ENCODE measurements at places on chromosomes 3 and 15.
A peak's percentile ranks its signal among the peaks of the same experiment; 100 is the strongest.

- DNase-seq = no peak
These were observed 602.6 kb downstream of the PYDC2 start for GRCh38 chr3:192063570-192063969.

GRCh38 chr15:71748293-71748718 is 62.0 kb upstream of the NR2E3 start:
- DNase-seq = no peak

DNA sequence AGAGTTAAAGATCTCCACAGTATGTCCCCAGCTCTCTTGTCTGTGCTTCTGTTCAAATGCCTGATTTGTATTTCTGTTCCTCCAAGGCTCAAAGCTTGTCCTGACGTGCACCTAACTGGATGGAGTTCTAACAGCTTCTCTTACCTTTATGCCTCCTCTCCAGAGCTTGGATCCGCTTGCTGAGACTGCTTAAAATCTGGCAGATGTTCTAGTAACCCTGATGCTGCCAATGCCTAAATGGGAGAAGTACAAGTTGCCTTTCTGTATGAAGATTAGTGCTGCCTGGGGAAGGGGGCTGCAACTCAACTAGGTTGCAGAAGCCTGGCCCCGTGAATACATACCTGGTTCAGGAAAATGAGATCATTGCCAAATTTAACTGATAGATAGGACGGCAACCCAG is 354.5 kb upstream of the KCNMB2 start:
- DNase-seq = no peak

DNA sequence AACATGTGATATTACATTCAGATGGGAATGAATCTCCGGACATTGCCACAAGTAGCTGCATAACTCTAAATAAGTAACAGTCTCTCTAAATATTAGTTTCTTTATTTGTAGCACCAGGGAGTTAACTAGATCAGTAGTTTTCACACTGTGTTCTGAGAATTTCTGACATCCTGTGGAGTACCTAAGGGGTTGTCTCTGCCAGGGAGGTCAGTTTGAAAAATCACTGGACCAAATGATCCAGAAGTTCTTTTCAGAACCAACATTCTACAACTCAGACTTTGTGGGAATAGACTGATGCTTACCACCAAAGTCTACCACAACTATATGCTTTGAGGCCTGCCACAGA is 9.0 kb upstream of the ILDR1 start:
- no peak for DNase-seq

GRCh38 chr3:115648559-115648958 is 25.2 kb downstream of the GAP43 start:
- no peak for DNase-seq

- DNase-seq = no peak
These were observed 567.0 kb upstream of the MCTP2 start for GRCh38 chr15:93664213-93664956.

- DNase-seq = no peak
These were observed 55.4 kb downstream of the SETD2 start for GRCh38 chr3:47108546-47108945.

DNA sequence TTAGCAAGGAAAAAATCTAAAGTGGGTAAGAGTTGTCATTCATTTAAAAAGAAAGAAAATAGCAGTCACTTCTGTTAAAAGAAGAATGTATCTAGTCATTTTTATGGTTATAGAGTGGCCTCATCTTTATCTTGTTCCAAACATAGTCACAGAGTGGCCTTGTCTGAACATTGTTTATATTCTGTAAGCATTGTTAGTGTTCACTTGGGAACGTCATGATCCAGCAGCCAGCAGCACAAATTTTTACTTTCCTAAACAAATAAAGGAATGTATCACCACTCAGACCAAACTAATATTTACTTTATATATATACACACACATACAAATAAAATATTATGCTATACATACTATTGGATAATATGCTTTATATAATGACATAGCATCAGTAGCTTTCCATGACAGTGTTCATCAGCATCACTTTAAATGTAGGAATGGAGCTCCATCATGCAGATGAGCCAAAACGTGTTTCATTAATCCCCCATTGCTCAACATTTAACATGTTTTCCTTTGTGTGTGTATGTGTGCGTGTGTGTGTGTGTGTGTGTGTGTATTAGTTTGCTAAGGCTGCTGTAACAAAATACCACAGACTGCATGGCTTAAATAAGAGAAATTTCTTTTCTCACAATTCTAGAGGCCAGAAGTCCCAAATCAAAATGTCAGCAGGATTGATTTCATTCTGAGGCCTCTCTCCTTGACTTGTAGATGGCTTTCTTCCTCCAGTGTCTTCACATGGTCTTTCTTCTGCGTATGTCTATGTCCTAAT is 39.6 kb upstream of the GYG1 start:
- no peak for DNase-seq

DNA sequence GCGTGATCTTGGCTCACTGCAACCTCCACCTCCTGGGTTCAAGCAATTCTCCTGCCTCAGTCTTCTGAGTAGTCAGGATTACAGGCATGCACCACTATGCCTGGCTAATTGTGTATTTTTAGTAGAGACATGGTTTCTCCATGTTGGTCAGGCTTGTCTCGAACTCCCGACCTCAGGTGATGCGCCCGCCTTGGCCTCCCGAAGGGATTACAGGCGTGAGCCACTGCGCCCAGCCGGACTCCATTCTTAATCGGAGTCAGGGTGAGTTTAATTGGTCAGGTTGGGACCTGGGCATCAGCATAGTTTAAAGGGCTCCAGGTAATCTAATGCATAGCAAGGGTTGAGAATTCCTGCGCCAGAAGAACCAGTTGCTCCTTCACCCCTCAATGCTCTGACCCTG is 29.2 kb downstream of the MAGEF1 start:
- no peak for DNase-seq

- peak; percentile 40 for DNase-seq
These were observed 58.5 kb downstream of the CMSS1 start for GRCh38 chr3:99875929-99876841.

- no peak for DNase-seq
These were observed 485.2 kb upstream of the PROK2 start for GRCh38 chr3:72270072-72270681.

DNA sequence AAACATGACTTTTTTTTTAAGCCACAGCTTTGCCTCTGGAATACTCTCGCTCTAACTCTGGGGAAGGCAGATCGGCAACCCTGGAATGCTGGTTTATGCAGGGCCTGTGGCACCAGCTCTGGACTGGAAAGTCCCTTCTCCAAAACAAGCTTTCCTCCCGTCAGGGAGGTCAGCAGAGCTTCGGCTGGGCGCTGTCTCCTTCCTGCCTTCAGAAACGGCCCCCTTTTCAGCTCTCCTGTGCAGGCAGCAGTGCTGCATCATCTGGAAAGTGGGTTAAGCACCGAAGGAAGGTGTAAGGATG is 42.7 kb upstream of the SKOR1 start:
- no peak for DNase-seq

DNA sequence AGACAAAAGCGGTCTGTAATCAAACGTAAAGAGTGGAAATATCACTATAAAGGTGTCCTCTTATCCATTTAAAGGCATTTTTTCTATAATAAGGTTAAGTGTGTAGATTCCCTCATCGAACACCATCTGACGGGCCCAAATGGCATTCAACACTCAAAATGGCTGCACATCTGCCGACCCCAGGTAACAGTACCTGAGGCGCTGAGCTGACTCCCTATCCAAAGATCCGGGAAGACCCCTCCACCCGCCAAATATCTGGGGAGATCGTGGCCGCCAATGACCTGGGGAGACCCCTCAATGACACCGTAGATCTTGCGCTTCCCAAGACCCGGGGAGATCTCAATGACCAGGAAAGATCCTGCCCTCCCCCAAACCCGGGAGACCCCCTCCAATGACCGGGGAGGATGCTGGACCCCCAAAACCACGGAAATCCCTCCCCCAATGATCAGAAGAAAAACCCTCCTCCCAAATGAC is 476 bp downstream of the IP6K2 start:
- DNase-seq = no peak

GRCh38 chr3:10262027-10262426 is 13.8 kb downstream of the TATDN2 start:
- DNase-seq = no peak

DNA sequence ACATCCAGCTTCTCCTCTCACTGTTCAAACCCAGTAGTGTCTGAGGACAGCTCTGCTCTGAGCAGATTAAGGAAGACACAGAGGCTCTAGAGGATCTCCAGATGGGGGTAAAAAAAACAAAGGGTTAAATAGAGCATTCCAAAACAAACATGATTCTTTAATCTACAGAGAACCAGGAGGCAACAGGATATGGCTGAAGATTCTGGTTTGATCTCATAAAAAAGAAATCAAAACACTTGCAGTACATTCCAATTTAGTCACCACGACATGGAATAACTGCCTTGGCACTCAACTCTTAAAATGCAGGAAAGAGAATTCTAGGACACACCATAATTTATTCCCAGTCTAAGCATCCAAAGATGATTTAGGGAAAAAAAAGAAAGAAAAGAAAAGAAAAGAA is 32.0 kb downstream of the TM4SF4 start:
- no peak for DNase-seq

GRCh38 chr15:85730001-85730820 is 64.5 kb downstream of the KLHL25 start:
- DNase-seq = no peak

- no peak for DNase-seq
These were observed 812 bp upstream of the IL20RB start for GRCh38 chr3:136956971-136957370.

DNA sequence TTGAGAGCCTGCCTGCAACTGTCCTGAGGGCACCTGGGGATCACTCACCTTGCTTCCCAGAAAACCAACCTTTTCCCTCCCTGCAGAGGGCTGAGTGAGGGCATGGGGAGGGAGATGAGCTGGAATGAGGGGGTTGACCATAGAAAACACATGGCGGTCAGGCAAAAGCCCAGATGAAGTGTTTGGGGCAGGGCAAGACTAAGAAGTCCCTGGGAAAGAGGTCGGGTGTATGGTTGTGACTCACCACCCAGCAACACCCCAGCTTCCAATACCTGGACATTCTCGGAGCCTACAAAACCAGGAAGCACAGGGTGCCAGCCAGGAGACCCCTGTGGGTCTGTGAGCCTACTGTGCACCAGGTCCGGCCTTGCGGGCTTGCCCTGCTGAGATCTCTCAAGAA is 95.3 kb upstream of the ATP2B2 start:
- DNase-seq = no peak

GRCh38 chr15:51917493-51917892 is 54.1 kb downstream of the LEO1 start:
- DNase-seq = no peak

- no peak for DNase-seq
These were observed 6.5 kb downstream of the GP5 start for GRCh38 chr3:194392576-194392975.

DNA sequence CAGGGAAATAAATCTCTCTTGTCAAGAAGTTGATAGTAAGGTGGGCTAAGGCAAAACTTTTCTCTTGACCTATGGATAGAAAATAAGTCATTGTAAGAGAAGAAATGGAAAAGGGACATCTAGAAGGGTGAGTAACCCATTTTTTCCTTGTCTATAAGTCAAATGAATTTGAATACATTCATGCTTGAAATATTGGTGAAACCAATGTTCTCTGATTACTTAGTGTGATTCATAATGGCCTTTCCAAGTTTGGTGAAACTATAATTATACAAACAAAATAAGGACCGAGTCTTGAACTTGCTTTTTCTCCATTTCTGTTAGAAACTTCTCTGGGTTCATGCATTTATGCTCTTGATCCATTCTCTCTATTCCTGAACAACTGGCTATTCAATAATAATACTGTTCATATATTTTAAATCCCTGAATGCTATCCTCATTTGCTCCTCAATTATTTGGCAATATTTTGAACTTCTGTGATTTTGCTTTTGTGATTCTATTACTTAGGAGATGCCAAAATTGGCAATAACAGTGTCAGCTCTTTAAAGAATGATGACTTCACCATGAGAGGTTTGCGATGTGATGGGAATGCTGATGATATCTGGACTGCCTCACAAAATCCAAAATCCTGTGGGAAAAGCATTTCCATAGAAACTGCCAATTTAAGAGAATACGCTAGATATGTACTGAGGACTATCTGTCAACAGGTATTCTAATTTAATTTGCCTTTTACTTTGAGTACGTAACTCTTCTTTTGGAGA is 12.3 kb downstream of the P2RY12 start:
- no peak for DNase-seq

GRCh38 chr3:117801912-117802239 is 1092.3 kb downstream of the TUSC7 start:
- DNase-seq = no peak

DNA sequence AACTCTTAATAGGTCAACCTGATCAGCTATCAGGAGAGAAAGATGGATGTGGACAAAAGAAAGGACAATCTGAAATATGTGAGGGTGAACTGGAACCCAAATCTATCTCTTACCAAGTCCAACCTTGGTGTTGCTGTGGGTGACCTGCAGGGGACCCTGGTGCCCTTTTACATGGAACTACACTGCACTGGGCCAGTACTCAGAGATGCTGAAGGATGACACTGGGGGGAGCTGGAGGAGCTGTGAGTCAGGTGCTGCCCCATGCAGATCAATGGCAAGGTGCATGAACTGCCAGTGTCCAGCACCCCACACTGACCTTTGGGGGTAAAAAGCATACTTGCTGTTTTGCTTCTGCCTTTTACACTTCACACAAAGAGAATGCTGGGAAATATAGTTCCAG is 55.6 kb upstream of the TBC1D5 start:
- no peak for DNase-seq

DNA sequence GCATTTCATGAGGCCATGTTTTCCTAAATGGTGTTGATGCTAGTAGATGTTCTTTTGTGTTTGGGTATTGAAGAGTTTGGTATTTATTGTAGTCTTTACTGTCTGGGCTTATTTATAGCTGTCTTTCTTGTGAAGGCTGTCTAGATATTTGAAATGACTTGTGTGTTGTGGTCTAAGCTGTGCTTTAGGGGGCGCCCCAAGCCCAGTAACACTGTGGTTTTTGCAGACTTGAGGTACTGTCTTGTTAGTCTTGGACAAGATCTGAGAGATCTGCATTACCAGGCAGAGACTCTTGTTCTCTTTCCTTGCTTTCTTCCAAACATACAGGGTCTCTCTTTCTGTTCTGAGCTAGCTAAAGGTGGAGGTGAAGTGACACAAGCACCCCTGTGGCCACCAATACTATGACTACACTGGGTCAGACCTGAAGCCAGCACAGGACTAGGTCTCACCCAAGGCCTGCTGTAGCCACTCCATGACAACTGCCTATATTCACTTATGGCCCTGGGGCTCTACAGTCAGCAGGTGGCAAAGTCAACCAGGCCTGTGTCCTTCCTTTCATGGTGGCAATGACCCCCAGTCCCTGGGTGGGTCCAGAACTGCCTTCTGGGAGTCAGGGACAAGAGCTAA is 152.1 kb upstream of the TBC1D5 start:
- DNase-seq = no peak

GRCh38 chr3:4313606-4314293 is 10.6 kb downstream of the SETMAR start:
- no peak for DNase-seq

DNA sequence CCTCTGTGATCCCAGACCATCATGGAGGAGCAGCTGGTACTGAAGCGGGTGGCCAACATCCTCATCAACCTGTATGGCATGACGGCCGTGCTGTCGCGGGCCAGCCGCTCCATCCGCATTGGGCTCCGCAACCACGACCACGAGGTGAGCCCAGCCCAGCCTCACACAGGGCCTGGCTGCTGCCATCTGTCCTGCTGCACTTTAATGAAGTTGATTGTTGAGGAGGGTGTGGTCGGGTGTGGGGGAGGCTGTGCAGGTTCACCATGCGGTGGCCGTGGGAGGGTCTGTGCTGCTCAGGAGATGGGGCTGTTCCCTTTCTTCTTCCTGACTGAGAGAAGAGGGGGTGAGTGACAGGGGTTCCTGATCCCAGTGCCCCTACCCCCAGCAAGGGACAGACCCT is 30.6 kb downstream of the ACAD9 start:
- DNase-seq = no peak

- DNase-seq = no peak
These were observed 101.6 kb upstream of the LPP start for GRCh38 chr3:188052169-188053035.
